ENCODE measurements at places on chromosomes 7 and 10.

- peak; percentile 85 for DNase-seq
Observed at GRCh38 chr7:42493436-42494198, 256.6 kb upstream of the GLI3 start.

DNA sequence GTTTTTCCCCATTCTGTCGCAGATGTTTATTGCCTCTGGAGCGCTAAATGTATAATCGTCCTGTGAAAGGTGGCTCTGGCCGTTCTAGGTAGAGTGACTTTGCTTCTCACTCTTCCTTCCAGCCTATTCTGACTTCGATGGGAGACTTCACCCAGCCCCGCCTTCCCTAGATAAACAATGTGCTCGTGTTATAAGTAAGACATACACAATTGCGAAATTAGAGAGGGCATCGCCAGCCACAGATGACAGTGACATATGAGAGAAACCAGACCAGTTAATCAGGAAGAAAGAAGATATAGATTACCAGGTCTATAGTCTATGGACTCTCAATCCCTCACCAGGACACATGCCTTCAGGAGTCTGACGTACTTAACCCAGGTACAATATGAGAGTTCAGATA lies 1050.5 kb upstream of the AUTS2 start:
- DNase-seq: no peak

DNA sequence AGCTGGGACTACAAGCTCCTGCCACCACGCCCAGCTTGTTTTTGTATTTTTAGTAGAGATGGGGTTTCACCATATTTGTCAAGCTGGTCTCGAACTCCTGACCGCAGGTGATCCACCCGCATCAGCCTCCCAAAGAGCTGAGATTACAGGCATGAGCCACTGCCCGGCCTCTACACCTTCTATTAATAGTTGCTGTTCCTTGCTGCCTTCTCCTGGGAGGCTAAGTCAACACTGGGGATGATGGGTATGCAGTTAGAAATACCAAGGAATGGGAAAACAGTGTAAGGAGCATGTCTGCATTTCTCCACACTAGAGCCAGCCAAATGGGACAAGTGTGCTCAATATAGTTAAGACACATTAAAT lies 97.3 kb upstream of the PDLIM1 start:
- DNase-seq: no peak

GRCh38 chr7:7221599-7222038 lies 39.3 kb downstream of the C1GALT1 start:
- DNase-seq: no peak

DNA sequence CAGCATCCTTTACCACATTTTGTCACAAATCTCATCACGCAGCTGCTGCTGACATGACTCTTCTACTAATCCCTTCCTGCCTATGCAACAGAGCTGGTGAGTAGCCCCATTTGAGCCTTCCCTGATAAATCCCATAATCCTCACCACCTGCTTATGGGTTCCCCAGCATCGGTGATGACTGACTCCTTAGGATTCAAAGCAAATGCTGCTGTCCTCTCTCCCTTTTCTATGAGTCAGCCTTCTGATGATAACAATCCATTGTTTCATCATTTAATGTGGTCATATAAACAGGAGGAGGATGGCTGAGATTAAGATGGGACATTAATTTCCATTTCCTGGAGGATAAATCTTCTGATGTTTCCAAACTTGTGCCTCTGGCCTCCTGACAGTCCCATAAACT lies 73.4 kb downstream of the SORCS1 start:
- no peak for DNase-seq

- DNase-seq: no peak
Observed at GRCh38 chr10:125147971-125148439, 12.4 kb downstream of the CTBP2 start.

DNA sequence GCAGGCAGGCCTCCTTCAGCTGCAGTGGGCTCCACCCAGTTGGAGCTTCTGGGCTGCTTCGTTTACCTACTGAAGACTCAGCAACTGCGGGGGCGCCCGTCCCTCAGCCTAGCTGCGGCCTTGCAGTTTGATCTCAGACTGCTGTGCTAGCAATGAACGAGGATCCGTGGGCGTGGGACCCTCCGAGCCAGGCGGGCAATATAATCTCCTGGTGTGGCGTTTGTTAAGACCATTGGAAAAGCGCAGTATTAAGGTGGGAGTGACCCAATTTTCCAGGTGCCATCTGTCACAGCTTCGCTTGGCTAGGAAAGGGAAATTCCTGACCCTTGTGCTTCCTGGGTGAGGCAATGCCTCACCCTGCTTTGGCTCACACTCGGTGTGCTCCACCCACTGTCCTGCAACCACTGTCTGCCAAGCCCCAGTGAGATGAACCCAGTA lies 159.2 kb upstream of the FOXP2 start:
- no peak for DNase-seq

GRCh38 chr10:124955868-124956267 lies 13.9 kb downstream of the ZRANB1 start:
- DNase-seq: no peak

DNA sequence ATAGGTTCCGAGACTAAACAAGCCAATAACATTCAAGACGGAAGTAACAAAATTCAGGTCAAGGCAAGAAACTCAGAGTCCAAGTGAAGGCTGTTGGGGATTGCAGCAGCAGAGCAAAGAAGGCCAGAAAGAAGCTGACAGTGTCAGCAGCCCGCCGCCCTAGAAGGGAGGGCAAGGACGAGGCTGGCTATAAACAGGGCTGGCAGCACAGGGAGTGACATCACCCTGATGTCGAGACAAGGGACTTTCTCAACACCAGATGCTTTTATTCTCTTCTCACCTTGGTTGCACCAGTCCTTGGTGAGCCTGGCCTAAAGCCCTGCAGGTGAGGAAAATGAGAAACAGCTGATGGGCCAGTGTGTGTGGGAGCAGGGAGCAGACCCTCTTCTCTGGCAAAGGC lies 687.7 kb upstream of the NRP1 start:
- DNase-seq: no peak

DNA sequence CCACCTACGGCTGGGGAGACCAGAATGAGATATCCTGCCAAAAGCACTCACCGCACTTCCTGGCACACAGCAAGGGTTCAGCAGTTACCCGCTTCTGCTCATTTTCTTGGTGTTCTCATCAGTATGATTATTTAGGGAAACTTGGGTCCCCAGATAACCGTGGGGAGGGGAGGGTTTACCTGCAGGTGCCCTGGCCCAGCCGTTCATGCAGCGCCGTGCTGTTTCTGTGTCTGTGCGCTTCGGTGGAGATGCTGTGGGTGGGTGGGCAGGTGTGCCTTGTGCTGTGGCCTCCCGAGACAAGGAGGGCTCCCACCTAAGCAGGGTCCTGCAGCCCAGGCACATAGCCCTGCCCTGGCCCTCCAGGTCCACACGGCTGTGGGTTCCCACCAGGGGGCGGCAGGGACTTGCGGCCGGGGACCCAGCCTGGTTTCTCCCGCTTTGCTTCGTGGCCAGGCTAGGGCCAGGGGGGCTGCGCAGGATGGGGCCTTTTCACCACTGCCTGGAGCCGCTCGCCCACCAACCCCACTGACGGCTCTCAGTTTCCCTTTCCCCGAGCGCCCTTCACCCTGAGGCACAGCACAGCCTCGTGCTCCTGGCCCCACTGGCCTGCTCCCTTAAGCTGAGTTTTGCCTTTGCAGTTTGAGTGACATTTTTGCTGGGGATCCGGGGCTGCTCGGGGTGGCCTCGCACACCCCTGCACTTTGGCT lies 78.5 kb downstream of the LHPP start:
- DNase-seq: peak; percentile 71

DNA sequence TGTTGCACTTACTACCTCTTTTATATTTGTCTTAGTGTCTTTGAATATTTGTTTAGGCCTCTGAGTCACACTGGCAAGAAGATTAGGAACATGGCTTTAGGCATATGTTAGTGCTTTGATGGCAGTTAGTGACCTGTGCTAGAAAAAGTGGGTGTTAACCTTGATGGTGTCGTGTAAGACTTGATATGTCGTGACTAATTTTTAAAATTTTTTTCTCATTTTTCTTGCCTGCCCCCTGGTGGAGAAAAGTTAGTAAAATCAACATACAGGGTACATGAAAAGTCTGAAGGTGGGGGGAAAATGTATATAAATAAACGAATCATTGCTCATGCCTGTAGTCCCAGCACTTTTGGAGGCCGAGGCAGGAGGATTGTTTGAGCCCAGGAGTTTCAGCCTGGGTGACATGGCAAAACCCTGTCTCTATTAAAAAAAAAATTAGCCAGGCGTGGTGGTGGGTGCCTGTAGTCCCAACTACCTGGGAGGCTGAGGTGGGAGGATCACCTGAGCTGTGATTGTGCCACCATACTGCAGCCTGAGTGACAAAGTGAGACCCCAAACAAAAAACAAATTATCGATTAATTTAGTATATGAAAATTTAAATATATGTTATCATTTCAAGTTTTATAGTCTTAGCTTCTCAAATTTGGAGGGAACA lies 44.6 kb downstream of the TAX1BP1 start:
- DNase-seq: peak; percentile 10

- no peak for DNase-seq
Observed at GRCh38 chr7:16905300-16906044, 23.7 kb upstream of the AGR3 start.

GRCh38 chr10:94310369-94310768 lies 52.4 kb downstream of the NOC3L start:
- DNase-seq: no peak

DNA sequence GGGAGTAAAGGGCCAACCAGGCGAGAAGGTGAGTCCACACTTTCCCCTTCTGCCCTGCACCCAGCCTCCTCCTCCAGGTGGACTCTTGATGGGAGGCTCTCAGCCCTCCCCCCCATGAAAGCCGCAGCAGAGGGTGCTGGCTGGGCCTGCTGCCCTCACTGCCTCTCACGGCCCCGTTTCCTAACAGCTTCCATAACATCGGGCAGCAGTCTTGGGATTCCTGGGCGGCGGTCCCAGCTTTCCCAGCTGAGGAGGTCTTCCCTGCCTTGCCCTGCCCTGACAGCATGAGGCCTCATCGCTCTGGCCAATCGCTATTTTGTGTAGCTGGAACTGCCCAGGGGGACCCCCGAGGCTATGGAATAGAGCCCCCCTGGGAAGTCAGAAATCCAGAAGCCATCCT lies 76.3 kb downstream of the COL13A1 start:
- DNase-seq: peak; percentile 59

DNA sequence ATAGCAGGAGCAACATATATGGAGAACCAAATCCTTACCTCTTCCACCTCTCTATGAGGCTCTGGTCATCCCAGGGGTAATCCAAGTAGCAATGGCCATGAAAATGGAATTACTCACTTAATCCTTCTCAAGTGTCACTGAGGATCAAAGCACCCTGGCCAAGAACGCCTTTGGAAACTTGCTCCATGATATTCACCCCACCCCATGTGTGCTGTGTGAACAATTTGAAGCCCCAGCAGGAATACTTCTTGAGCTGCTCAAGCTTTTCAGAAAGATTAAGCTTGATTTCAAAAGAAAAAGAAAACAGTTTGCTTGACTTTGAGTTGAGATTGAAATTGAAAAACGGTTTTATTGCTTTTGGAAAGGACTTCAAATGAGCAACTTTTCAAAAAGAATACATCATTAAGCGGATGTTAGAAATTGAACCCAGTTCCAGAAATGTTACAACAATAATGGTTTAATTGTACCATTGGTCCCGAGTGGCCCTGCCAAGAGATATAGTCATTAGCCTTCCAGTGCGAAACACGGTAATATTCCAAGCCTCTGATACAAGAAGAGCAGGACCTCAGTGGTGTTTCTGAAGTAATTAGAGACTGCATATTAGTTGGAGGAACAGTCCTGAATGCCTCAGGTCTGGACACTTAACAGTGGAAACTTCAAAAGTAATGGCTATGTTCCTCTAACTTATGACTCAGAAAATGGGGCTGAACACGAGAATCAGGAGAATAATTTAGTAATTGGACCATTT lies 208.1 kb downstream of the NEBL start:
- DNase-seq: no peak

- no peak for DNase-seq
Observed at GRCh38 chr10:117609796-117610170, 67.2 kb downstream of the EMX2 start.

- no peak for DNase-seq
Observed at GRCh38 chr10:10626734-10627133, 390.9 kb upstream of the CELF2 start.

GRCh38 chr7:49790209-49790608 lies 16.8 kb downstream of the VWC2 start:
- no peak for DNase-seq

GRCh38 chr10:480928-481552 lies 208.4 kb downstream of the DIP2C start:
- DNase-seq: no peak

DNA sequence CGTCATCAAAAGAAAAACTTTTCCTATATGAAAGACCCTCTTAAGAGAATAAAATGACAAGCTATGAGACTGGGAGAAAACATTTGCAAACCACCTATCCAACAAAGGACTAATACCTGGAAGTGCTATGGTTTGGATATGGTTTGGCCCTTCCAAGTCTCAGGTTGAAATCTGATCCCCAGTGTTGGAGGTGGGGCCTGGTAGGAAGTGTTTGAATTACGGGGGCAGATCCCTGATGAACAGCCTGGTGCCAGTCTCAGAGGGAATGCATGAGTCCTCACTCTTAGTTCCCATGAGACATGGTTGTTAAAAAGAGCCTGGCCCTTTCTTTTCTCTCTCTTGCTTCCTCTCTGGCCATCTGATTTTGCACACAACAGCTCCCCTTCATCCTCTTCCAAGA lies 6.3 kb downstream of the ALDH18A1 start:
- no peak for DNase-seq

- DNase-seq: no peak
Observed at GRCh38 chr7:78383096-78383880, 584.7 kb downstream of the PHTF2 start.

- no peak for DNase-seq
Observed at GRCh38 chr7:70752794-70753241, 379.1 kb upstream of the GALNT17 start.

- DNase-seq: no peak
Observed at GRCh38 chr7:35617041-35617440, 77.9 kb downstream of the HERPUD2 start.

DNA sequence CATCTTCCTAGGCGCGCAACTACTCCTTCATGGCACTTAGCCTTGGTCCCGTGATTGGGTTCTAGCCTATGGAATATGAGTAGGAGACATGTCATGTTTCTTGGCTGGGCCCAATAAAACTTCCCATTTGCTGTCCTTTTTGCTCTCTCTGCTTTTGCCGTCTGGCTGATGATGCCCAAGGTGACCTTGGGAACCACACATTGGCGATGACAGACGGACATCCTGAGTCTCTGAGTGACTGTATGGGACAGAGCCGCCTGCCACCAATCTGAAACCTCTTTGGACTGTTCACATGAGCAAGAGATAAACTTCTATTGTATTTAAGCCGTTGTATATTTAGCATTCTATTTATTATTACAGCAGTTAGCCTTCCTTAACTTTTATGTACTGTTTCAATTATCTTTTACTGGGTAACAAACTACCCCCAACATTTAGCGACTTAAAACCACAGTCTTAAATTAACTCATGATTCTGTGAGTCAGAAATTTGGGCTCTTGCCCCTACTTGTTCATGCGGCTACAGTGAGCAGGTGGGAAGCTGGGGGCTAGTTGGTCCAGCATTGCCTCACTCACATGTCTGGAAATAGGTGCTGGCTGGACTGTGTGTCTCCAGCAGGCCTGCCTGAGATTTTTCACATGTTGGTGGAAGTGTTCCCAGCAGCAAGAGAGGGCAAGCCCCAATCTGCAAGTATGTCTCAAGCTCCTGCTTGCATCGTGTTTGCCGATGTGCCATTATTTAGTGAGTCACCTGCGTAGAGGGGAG lies 71.7 kb downstream of the NOD1 start:
- no peak for DNase-seq
